Stimulated activated CD8-positive, alpha-beta memory T cell treated with anti-CD3 and anti-CD28 coated beads, Interleukin-4, amount 100 ng/mL, for 1 hour (primary cell): ENCODE measurements at places on chromosomes 7 and 10.
A peak's percentile ranks its signal among the peaks of the same experiment; 100 is the strongest.

DNA sequence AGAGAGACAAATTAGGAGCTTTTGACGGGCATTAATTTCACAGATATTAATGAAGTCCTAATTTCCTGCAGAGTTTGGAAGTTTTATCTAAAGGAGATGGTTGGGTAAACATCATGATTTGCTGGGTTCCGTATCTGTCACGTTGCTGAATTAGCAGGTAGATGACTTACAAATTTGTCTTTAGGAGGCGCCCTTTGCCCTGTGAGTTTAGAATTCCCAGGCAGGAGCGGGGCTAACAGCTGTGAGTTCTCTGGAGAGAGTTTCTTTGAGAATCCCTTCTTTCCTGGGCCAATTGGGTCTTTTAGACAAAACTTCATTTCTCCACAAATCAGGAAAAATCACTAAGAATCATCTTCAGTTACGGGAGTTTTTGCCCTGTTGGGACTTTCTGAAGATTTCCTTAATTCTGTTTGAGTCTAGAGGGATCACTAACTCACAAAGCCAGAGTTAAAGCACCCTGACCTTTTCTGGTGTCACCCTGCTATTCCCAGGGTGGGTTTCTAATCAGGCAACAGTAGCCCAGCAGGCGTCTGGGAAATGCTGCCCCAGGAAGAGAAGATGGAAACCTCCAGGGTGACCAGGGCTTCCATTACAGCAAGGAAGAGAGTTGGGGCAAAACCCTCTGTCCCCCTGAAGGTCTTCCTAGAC, 63.7 kb downstream of the PRKCQ start:
- no peak for DNase-seq

DNA sequence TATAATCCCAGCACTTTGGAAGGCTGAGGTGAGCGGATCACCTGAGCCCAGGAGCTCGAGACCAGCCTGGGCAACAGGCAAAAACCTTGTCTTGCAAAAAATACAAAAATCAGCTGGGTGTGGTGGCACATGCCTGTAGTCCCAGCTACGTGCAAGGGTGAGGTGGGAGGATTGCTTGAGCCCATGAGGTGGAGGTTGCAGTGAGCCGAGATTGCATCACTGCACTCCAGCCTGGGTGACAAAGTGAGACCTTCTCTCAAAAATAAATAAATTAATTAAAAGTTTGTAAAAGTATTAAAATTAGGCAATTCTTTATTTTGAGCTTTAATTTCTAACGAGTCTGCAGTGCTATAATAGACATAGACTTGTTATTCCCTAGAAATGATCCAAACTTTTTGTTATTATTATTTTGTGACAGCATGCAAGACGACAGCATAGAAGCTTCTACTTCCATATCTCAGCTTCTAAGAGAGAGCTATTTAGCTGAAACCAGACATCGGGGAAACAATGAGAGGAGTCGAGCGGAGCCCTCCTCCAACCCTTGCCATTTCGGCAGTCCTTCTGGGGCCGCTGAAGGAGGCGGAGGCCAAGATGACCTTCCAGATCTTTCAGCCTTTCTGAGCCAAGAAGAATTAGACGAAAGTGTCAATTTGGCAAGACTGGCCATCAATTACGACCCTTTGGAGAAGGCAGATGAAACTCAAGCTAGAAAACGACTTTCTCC, 11.9 kb downstream of the MYPN start:
- DNase-seq: no peak

GRCh38 chr7:388023-388960, 98.3 kb downstream of the FOXL3 start:
- no peak for DNase-seq

- no peak for DNase-seq
Observed at GRCh38 chr7:140242057-140243031, 65.6 kb upstream of the KDM7A start.

- no peak for DNase-seq
Observed at GRCh38 chr10:125562737-125563136, 120.2 kb downstream of the TEX36 start.

DNA sequence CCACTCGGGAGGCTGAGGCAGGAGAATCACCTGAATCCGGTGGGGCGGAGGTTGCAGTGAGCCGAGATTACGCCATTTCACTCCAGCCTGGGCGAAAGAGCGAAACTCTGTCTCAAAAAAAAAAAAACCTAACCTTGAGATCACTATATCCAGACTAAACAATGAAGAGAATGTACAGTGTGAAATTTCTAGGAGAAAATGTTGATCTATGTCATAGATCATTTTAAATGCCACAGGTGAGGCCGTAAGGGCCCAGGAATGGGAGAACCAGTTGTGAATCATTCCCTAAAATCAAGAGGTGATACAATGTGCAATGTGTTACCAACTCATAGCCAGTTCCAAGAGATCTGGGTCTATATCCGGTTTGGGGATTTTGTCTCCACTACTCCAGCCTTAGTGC, 158.0 kb downstream of the CACNB2 start:
- DNase-seq: no peak

- peak; percentile 26 for DNase-seq
Observed at GRCh38 chr7:151759591-151760042, 117.3 kb downstream of the PRKAG2 start.

- DNase-seq: no peak
Observed at GRCh38 chr10:14659626-14660196, 115.0 kb downstream of the FAM107B start.

- DNase-seq: no peak
Observed at GRCh38 chr7:114825423-114825951, 96.4 kb upstream of the MDFIC start.

DNA sequence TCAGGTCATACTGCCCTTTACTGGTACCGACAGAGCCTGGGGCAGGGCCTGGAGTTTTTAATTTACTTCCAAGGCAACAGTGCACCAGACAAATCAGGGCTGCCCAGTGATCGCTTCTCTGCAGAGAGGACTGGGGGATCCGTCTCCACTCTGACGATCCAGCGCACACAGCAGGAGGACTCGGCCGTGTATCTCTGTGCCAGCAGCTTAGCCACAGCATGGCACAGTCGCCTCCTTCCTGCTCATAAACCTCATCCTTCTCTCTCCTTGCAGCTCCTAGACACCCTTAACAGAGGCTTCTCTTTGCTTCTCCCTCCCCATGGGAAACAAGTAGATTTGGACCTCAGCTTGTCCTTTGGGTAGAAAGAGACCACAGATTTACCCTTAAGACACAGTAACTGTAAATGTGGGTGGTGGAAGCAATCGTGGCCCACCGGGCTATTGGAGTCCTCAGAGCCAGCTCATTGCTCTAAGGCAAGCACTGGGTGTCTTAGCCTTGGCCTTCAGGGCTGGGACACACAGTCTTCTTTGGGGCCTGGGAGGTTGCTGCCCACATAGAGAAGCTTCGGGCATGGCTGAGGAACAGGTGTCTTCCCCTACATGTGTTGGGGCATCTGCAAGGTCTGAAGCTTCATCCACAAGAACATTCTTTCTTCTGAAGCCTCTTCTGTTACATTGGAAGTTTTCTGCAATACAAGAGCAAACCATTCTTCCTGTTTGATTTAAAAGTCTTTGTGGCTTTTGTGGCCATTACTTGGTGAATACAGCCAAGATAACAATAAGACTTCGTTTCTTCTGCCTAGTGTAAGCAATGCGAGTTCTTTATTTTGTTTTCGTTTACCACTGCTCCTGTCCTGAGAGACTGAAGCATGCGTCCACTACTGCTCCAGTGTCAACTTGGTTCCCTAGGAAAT, 95.5 kb upstream of the PRSS58 start:
- no peak for DNase-seq

GRCh38 chr7:104010052-104010909, 20.8 kb upstream of the RELN start:
- DNase-seq: no peak

GRCh38 chr7:16708511-16708910, 45.0 kb upstream of the TSPAN13 start:
- DNase-seq: no peak

DNA sequence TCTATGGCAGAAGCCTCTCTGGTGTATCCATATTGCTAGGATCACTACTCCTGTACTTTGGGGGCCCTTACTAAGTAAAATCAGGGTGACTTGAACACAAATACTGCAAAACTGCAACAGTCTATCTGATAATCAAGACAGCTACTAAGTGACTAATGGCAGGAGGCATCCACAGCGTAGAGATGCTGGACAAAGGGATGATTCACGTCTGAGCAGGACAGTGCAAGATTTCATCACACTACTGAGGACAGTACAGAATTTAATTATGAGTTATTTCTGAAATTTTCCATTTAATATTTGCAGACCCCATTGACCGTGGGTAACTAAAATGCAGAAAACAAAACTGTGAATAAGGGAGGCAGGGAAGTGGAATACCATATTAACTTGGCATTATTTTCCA, 10.4 kb downstream of the CUL2 start:
- no peak for DNase-seq

DNA sequence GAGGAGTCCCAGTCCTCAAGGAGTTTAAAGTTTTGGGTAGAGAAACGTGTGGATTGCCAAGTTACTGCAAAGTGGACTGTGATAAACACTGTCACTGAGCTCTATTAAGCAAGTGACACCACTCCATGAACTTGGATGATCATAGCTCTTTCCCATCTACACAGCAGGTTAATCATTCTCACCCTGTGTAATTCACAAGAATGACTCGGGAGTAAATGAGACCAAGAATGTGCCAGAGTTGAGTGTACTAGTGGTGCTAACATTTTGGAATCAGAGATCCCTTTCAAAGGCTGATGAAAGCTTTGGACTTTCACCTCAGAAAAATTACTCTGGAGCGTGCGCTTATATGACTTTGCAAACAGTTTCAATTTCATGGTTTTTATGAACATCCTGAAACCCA, 80.8 kb downstream of the RBM20 start:
- no peak for DNase-seq

- no peak for DNase-seq
Observed at GRCh38 chr10:116304923-116305322, 19.3 kb upstream of the CCDC172 start.

- DNase-seq: no peak
Observed at GRCh38 chr10:21069278-21069677, 172.2 kb upstream of the NEBL start.

DNA sequence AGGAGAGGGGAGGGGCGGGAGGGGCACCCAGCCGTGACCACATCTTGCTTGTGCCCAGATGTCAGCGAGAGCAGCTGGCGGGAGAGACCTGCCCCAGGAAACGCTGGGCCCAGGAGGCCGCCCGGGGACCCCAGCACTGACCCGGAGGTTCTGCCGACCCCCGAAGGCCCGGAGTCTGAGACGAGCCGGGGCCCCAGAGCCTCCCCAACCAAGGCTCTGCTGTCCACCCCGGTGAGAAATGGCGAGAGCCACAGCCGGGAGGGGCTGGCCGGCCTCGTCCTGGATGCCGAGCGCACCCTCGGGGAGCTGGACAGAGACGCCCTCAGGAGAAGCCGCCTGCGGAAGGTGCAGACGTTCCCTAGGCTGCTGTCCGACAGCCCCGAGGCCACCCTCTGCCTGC, 25.9 kb downstream of the KNDC1 start:
- no peak for DNase-seq

DNA sequence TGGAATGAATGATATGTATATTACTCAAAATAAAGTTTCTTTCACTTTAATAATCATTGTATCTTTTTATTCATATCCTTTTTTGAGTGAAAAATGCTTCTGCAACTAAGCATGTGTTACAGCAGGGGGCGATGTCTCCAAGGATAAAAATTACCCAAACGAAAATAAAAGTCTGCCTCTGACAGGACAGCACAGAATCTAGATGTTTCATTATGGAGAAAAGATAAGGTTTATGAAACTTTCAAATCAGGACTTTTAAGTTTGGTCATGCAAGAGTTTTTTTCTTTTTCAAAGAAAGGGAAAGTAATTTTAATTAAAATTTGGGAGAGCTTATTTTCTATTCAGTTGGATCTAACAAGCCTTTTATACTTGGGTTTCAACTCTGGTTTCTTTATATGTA, 48.4 kb downstream of the TES start:
- DNase-seq: no peak

DNA sequence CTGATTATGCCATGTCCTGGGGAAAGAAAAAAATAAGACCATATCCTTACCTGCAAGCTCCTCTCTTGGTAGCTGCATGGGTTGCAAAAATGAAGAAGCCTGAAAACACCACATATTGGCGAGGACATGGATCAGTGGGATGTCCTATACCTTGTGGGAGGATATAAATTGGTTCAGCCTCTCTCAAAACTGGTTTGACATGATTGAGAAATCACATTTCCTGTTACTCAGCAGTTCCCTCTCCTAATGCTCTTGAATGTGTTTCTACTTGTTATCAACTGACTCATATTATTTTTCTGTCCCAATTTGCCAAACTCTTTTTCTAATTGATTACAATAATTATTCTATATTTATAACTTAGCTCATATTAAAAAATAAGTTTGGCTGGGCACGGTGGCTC, 380.2 kb downstream of the EXOC4 start:
- DNase-seq: no peak

- no peak for DNase-seq
Observed at GRCh38 chr7:123210986-123211385, 11.2 kb upstream of the SLC13A1 start.

DNA sequence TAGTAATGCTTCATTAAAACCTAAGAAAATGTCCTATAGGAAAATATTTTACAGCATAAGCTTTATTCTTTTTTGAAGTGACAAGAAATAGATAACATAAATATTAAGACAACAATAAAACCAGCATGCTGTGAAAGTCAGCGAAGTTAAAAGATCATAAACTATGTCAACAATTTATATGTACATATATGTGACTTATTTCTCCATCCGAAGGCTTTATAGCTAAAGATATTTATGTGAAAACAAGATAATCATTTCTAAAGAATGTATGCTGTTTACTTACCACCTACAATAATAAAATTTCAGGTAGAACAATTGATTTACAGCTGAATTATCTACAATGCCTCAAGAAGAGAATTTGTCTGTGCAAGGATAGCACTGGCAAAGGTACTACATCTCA, 283.4 kb downstream of the CRPPA start:
- DNase-seq: no peak

- DNase-seq: no peak
Observed at GRCh38 chr7:138097064-138097741, 20.9 kb downstream of the AKR1D1 start.

GRCh38 chr10:43383204-43383971, 12.0 kb downstream of the FXYD4 start:
- no peak for DNase-seq

DNA sequence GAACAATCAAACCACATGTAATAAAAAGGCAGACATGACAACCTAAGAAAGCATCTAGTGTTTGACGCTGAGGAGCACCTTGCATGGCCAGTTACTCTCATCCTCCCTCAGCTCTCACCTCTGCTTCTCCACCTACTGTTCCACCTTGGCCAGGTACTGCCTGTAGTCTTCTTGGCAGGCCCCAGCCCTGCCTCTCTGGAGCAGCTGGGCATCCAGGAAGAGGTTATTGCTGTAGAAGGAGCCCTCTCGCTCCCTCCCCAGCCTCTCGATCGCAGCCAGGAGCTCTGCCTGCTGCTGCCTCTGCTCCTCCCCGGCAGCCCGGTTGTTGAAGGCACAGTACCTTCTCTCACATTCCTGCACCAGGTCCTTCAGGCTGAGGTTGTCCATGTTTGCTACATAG, 9.7 kb downstream of the GIMAP5 start:
- DNase-seq: no peak

DNA sequence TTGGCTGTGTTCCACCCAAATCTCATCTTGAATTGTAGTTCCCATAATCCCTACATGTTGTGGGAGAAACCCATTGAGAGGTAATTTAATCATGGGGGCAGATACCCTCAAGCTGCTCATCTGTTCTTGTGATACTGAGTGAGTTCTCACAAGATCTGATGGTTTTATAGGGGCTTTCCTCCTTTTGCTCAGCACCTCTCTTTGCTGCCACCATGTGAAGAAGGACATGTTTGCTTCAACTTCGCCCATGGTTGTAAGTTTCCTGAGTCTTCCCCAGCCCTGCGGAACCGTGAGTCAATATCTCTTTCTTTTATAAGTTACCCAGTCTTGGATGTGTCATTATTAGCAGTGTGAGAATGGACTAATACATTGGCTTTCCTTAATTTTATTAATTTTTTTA, 527.8 kb downstream of the MDFIC start:
- DNase-seq: no peak
